HTR-8/SVneo (cell line): ENCODE measurements at places on chromosomes 11 and 22.
A peak's percentile ranks its signal among the peaks of the same experiment; 100 is the strongest.

DNA sequence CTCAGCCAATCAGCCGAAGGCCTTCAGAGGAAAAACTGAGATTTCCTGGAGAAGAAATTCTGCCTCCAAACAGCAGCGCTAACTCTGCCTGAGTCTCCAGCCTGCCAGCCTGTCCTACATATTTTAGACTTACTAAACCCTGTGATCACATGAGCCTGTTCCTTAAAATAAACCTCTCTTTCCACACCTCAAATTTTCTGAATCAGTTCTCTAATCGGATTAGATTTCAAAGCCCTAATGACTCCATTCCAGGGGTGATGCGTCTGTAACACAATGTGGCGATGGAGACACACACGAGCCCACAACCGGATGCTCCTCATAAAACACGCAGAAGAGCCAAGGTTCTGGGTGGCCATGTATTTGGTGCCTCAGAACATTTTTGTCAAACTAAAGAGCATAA, 1371.2 kb downstream of the BRD1 start:
- DNase-seq = no peak

DNA sequence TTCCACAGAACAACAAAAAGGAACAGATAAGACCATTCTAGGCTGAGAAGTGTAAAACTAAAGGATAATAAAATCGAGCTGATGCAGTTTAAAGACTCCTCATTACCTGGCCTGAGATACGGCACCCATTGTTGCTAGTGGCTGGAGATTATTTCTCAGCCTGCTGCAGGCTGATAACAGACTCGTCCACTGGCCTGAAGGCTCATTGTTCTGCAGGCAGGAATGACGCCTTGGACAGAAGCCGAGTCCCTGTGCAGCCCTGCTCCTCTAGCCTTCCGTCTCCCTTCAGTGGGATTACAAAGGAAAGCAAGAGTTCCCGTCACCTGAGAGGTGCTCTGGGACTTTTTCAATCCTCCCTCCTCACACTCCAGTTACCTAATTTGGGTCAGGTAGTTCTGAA, 1065.3 kb downstream of the OPCML start:
- DNase-seq = no peak

DNA sequence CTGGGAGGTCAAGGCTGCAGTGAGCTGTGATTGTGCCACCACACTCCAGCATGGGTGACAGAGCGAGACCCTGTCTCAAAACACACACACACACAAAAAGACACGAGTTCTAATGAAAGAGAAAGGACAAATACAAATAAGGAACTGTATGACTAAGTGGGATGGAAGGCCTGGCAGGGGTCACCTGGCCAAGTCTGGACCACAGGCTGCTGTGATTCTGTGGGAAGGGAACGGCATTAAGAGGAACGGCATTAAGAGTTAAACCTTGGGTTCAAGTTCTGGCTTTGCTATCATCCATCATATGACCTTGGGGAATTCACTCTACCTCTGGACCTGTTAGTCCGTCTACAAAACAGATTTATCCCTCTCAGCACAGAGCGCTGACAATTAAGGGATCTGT, 47.7 kb downstream of the LRFN4 start:
- DNase-seq = no peak

DNA sequence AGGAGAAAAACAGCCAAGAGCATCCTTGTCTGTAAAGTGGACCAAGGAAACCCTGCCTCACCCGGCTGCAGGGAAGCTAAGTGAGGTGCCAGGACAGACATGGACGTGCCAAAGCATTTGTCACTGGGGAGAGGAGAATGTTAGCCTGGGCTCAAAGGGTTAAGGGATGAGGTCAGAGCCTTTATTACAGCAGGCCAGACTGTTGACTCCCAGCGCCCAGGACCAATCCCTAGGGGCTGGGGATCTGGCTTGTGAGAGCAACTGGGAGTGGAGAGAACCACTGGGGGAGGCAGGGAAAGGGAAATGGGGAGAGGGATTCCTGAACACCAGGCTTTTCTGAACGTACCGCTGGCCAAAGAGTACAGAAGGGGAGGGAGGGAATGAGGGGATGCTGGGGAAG, 2.6 kb downstream of the CHRM1 start:
- no peak for DNase-seq

GRCh38 chr11:66081505-66081904, 11.4 kb downstream of the PACS1 start:
- DNase-seq = no peak

GRCh38 chr11:2084721-2085120, 54.5 kb downstream of the IGF2 start:
- no peak for DNase-seq

DNA sequence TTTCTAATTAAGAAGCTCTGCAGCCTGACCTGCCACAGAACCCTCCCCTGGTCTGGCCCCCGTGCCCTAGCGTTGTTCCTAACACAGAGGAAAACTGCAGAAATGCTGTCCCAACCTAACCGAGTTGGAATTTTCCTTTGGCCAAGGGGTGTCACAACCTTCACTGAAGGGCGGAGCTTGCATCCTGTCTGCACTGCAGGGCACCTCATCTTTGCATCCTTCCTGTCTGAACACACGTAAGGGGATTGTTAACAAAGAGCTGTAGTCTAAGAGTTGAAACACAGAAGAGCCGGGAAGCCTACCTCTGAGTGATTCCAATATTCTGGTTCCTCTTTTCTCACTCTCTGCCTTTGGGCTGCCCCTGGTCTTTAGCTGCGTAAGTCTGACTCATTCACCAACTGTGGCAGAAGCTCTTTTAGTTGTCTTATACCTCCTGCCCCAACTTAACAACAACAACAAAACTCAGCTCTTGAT, 1.6 kb downstream of the DIXDC1 start:
- DNase-seq = no peak

- no peak for DNase-seq
Observed at GRCh38 chr11:61332281-61332796, 566 bp downstream of the DDB1 start.

DNA sequence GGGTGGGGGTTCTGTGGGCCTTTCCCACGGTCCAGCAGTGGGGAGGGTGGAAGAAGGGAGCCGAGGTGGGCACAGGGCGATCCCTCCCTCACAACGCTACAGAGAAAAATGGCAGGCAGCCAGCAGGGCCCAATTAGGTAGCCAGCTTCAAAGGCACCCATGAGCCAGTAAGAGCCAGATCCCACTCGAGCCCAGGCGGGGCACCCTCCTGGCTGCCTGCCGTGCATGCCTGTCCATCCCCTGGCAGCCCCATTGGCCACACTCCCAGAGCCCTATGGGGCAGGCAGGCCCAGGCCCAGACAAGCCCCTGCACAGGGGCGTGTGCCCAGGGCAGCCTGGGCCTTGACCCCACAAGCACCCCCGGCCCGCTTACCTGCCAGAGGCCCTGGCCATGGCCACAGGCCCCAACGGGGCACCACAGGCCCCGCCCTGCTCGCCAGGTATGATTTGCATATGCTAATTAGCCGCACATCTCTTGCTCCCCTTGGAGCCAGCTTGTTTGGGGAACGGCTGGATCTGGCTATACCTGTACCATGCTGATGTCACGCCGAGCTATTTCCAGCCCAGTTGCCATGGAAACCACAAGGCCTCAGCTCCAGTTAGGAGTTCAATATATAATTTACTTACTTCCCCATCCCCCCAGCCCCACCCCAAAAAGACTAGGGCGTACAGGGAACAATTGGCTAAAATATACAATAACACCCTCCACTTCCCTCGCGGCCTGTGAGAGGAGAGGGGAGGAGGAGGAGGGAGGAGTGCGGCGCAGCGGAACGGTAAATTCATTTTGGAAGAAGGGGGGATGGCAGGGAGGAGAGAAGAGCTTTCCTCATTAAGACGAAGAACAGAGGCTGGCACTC, 47.5 kb upstream of the TCF20 start:
- no peak for DNase-seq

DNA sequence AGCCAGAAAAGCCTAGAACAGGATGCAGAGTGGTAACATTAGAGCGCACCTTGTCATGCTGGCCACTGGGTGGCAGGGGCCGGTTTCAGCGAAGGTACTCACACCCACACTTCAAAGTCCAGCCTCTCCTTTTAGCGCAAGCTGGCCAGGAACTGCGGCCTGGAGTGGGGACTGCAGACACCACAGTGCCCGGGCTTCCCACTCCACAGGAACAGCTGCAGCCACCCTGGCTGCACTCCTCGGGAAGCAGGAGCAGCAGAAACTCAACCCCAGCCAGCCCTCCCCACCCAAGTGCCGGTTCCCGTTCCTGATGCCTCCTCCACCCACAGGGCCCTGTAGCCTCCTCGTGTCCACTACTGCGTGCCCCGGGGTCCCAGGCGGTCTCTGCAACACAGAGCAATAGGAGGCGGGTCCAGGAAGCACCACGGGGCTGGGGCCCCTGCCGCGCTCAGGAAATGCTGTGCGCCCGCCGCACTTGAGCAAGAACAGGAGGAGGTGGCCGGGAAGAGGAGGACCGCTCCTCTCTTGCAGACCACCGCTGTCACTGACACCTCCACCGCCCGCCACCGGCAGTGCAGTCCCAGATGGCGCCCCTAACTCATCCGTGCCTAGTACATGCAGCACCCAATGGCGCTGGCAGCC, 2.2 kb downstream of the RFPL2 start:
- peak; percentile 39 for DNase-seq

DNA sequence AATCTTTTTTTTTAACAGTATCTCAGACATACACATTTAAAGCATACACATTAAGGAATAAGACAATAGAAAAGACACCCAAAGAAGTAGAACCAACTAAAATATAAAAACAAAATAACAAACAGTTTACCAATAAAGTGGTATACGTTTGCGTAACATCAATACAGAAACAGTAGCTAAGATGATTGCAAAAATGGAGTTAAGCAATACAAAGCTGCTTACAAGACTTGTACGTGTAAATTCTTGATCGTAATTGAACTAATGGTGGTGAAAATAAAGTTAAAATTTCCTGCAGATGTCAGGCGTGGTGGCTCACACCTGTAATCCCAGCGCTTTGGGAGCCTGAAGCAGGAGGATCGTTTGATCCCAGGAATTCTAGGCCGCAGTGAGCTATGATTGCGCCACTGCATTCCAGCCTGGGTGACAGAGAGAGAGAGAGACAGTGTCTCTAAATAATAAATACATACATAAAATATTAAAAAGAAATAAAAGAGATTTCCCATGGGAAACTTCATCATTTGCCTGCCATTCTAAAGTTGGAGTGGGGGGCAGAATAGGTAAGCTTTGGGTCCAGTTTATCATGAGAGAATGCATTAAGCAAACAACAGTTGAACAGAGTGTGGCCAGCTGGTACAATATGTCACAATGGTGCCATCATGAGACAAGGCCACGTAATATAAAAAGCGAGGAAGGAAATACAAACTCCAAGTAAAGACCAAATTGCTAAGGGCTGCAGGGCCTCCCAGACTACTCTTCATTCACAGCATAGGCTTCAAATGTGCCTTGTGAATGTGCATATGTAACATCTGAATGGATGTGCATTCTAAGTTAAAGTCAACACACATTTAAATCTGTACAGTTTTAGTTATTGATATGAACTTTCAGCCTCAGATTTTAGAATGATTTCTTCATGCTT, 38.9 kb upstream of the EED start:
- no peak for DNase-seq

GRCh38 chr22:25853501-25854284, 111.7 kb downstream of the MYO18B start:
- DNase-seq = no peak

DNA sequence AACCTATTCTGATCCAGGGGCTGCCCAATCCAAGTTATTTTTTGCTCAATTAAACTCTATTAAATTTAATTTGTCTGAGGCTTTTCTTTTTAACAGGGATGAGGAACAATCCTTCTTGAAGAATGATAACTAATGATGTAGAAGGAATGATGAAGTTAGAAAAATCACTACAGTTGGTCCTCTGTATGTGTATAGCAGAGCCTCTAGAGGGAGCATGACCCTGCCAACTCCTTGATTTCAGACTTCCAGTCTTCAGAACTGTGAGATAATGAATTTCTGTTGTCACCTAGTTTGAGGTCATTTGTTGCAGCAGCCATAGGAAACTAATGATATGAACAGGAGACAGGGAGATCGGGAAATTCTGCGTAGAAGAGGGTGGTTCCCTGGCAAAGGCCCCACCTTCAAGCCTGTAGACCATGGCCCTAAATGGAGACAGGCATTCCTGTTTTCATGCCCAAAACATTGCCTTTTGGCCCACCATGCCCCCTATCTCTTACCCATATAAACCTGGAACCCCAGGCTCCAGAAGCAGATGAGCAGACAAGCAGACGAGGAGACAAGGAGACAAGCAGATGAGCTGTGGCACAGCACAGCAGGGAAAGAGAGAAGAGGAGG, 7.7 kb upstream of the QSER1 start:
- no peak for DNase-seq

GRCh38 chr11:15773476-15774387, 582.6 kb downstream of the SOX6 start:
- DNase-seq = no peak

GRCh38 chr11:102685754-102686153, 19.8 kb downstream of the MMP27 start:
- no peak for DNase-seq

DNA sequence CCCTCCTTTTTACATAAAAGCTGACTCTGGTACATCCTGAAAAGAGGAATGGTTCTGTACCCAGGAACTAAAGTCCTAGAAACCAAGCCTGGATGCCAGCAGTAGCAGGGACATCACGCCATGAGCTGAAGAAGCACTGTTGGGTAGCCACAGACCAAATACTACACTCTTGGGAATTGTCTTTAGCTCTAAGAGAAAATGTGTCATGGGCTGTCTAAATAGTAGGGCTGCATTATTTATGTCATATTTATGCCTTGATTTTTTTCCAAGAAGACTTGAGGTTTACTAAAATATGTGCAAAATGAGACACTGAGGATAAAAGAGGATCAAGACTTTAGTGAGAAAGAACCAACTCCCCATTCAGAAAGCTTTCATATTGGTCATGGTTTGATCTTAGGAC, 213.6 kb downstream of the RAB38 start:
- DNase-seq = no peak

DNA sequence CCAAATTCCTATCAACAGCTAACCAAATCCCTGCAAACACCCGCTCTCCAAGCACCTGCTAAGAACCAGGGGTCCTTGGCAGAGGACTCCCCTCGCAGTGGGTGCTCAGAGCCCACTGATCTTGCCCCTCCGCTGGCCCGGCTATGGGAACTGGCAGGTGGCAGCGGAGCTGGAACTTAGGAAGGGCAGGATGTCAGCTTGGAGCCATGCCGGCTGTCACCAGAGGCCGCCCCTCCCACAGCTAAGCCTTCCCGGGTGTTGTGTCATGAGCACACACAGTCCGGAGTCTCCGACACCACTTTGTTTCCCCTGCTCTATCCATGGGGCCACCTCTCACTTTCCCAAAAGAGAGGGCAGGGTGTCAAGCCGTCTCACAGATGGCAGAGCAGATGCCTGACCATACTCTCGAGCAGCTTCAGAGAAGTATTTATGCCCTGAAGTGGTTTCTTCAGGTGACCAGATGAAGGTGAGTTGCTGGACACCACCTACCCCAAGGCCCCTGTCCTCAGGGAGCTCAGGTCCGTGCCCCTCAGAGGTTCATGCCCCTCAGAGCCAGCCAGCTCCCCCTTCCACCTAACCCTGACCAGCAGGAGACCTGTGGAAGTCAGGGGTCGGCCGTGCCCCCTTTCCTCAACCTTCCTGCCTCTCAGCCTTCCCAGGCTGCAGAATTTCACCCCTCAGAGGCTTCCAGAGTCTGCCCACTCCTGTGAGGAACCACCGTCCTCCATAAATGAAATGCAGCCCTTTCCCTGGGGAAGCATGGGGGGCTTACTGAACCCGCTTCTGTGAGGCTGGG, 545.7 kb upstream of the B3GAT1 start:
- no peak for DNase-seq
